ENCODE measurements at places on chromosomes 6 and 20.
A peak's percentile ranks its signal among the peaks of the same experiment; 100 is the strongest.

DNA sequence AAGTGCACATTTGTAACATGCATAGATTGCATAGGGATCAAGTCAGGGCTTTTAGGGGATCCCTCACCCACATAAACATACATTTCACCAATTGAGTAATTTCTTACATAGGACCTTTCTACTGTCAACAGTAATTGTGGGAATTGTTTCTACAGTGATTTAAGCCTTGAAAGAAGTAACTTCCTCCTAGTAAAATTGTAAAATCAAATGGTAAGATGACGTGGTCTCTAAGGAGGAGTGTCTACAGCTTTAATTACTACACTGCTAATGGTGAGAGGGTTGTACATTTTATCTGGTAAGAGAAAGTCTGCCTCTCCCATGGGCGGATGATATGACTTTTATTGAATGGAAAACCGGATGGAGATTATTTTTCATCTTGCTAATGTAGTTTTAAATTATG is 98.0 kb downstream of the RPP40 start:
- no peak for DNase-seq

DNA sequence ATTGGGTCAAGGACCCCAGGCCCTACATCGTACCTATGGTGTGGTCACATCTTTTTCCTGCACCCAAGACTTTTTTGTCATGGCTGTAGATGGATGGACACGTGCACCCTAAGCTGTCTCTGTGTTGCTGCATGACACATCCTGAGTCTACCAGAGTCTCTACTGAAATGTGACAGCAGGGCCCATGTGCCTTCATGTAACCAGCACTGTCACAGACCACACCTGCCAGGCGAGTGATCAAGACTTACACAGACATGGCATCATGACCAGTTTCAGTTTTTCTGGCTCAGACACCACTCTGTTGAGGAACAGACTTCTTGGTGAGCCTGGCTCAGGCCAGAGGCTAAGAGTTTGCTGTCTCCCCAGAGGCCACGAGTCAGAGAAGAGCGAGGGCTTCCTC is 7.6 kb downstream of the PRND start:
- DNase-seq, result no peak

DNA sequence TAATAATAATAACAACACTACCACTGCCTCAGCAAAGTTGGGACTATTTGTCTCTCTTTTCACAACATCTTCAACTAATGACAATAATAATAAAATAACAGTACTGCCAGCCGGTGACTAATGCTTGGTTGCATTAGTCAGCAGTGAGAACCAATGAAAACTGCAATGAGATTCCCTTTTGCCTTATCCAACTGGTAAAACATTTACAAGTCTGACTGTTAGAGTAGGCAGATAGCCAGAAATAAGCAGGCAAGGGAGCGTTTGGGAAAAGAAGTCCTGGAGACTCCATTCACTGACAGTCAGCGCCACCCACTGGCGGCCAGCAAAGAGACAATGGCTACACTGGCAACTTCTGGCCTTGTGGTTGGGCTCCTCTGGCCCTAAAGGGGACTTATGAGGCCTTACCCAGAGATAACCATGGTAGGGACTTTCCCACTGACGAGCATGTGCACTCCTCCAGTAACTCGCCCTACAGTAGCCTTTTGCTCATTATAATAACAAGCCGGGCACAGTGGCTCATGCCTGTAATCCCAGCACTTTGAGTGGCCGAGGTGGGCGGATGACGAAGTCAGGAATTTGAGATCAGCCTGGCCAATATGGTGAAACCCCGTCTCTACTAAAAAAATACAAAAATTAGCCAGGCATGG is 3.4 kb upstream of the NSFL1C start:
- DNase-seq, result no peak

DNA sequence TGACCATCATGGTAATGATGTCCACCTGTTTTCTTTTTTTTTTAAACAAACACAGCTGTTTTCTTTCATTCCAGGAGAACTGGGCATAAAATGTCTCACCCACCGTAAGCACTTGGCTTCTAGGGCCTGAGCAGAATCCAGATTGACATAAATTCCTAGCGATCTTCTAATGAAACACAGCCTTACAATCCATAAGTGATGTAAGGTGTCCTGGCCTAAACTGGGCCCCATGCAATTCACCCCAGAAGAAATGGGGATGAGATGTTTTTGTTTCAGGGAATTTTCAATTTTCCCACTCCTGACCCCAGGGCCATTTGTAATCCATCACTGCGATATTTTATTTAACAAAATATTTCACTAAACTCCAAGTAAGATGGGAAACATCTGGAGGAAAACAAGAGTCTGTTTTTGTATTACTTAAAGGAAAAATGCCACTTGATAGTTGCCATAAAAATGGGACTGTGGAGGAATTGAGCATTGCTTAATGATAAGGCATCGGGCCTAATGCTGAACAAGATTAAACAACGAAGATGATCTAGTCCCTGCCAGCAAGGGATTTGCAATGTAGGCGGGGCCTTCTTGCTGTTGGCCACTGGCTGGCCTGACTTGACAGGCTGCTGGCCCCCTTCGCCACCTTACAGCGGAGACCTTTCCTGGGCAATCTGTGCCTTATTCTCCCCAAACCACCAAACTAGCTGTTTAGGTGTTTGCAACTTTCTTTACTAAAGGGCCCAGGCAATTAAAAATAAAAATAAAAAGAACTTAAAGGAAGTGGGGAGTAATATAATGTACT is 183.7 kb downstream of the CD109 start:
- DNase-seq, result no peak

DNA sequence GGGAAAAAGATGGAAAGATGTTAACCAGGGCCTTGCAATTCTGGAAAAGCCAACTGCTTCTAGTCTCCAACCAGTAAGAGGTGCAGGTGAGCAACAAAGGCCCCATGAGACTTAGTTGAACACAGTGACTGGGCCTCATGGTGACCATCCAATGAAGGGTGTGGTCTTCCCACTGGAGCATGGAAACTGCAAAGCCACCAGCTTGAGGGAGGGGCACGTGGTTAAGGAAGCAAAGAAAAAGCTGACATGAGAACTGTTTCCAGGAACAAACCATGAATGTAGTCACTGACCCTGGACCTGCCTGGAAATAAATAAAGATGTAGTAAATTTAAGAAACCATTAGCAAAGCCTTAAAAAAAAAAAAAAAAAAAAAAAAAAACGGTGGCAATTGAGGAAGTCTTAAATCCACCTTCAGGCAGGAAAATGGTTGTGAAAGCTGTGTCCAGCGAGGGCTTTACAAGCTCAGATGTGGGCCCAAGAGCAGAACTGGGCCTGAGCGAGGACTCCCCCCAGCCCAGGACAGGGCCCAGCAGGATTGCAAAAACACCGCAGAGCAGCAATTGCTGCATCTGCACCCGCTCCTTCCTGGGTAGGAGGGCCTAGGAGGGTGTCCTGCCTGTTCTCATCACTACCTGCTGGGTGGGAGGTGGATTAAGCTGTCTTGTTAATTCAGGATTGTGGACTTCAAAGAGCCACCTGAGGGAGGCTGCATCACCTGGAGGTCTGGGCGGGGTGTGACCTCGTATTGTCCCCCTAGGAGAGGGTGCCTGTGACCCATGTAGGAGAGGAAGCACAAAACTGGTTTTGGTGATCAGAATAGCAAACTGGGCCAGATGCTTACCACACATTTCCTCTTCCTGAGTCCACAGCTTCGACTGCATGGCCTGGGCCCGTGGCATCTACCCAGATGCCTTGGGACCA is 10.3 kb downstream of the GFRA4 start:
- no peak for DNase-seq

DNA sequence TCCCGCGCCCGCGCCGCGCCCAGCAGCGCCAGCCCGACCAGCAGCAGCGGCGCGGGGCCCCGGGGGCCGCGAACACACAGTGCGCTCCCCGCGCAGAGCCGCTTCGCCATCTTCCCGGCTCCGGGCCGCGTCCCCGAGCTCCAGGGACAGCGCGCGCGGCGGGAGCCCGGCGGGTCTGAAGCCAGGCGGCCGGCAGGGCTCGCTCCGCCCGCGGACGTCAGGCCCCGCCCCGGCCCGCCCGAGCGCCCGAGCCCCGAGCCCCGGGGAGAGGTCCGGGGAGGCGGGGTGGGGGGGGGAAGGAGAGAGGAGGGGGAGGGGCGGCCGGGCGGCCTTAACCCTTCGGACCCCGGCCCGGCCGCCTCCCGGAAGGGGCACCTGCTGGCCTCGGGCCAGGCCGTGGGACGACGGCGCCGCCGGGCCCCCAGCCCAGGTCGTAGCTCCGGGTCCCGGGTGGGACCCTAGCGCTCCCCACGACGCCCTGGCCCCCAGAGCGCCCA is at the start of gene LAMA5:
LAMA5 (minus strand) TSS at position 177 of the 497 bp plus-strand sequence; CDS start at position 110, 67 bp downstream.
- DNase-seq, result no peak

- no peak for DNase-seq
Observed at GRCh38 chr6:36692861-36693702, 4.5 kb upstream of the RAB44 start.

DNA sequence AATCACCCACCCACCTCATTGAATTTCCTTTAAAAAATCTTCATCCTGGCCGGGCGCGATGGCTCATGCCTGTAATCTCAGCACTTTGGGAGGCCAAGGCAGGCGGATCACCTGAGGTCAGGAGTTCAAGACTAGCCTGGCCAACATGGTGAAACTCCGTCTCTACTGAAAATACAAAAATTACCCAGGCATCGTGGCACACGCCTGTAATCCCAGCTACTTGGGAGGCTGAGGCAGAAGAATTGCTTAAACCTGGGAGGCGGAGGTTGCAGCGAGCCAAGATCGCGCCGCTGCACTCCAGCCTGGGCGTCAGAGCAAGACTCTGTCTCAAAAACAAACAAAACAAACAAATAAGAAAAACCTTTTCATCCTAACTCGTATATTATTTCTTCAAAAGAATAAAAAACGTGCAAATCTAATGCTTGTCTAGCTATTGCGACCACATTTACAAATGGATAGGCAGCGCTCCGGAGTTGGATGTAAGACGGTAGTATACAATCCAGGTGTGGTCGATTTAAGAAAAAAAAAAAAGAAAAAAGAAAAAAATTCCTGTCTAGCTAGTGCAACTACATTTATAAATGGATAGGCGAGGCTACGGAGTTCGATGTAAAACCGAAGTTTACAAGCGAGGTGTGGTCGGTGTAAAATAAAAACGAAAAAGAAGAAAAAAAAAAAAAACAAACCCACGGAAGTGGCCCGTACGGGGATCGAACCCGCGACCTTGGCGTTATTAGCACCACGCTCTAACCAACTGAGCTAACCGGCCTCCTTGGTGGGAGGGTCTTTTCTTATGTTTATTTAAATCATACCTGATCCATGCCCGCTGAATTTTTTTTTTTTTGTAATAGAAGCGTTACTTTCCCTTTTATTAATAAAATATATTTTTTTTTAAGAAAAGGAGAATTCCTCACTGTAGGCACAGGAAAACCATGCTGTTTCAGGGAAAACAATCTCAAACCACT is 70.7 kb upstream of the PRSS16 start:
- DNase-seq, result peak; percentile 63

DNA sequence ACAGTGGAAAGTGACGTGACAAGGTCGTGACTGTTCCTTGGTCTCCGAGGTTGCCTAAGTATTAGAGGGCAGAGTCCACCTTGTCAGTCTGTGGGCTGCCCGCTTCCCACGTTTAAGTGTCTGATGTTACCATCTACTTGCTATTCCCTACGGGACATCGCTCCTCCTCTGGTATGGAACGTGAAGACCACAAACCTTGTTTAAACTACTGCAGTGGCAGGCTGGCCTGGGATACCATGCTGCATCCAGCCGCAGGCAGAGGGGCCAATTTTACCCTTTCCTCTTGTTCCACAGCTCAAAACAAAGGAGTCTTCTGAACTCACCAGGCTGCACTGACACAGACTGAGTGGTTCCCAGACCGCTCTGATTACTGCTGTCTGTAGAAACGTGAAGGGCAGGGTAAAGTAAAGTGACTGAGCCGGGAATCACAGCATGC is 275.9 kb downstream of the FOXC1 start:
- no peak for DNase-seq

DNA sequence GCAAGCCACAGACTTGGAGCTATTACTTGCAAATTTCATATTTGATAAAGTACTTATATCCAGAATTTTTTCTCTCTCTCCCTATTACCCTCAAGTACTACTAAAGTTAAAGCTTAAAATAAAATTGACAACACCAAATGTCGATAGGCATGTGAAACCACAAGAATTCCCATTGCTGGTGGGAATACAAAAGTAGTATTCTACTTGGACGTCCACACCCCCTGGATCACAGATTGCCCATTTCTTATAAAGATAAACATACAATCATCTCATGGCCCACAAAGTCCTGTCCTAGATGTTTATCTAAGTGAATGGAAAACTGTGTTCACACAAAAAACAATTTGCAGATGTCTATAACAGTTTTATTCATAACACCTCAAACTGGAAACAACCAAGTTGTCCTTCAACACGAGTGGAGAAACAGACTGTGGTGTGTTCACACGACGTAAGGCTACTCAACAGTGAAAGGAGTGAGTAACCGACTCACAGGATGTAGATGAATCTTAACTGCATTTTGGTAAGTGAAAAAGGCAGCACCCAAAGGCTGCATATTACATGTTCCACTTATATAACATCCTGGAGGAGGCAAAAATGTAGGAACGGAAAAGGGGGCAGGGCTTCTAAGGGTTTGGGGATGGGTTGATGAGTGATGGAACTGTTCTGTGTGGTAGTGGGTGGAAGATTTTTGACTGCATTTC is 297.4 kb downstream of the THBS2 start:
- no peak for DNase-seq

All from activated T-helper 9 cell treated with anti-CD3 and anti-CD28 coated beads, Interleukin-2, amount 50 U/mL, for 16 hours (primary cell).